NCI-H146 (cell line): ENCODE measurements at places on chromosomes 3 and 15.

- DNase-seq, result no peak
Observed at GRCh38 chr3:69282181-69282580, 103.7 kb downstream of the FRMD4B start.

- no peak for DNase-seq
Observed at GRCh38 chr3:66376568-66376967, 124.3 kb downstream of the LRIG1 start.

GRCh38 chr15:90126022-90126421 is 23.8 kb upstream of the IDH2 start:
- no peak for DNase-seq

GRCh38 chr3:136955813-136956212 is 2.0 kb upstream of the IL20RB start:
- no peak for DNase-seq

- no peak for DNase-seq
Observed at GRCh38 chr15:31067890-31068603, 33.5 kb downstream of the TRPM1 start.

DNA sequence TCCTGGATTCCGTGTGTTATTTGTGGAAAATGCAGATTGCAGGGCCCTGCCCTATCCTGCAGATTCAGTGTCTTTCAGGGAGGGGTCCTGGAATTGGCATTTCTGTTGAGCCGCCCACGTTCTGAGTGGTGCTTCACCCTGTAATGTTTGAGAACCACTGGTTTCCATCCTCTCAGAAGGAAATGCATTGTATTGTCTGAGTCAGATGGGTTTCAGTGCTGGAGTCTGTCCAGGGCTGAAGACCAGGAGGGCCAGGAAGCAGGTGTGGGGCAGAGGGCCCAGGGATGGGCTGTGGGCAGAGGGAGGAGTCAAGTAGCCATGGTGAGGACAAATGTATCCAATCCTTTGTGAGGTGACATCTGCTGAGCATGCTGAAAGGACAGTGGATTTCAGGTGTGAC is 123.8 kb downstream of the SV2B start:
- DNase-seq, result peak; percentile 90

DNA sequence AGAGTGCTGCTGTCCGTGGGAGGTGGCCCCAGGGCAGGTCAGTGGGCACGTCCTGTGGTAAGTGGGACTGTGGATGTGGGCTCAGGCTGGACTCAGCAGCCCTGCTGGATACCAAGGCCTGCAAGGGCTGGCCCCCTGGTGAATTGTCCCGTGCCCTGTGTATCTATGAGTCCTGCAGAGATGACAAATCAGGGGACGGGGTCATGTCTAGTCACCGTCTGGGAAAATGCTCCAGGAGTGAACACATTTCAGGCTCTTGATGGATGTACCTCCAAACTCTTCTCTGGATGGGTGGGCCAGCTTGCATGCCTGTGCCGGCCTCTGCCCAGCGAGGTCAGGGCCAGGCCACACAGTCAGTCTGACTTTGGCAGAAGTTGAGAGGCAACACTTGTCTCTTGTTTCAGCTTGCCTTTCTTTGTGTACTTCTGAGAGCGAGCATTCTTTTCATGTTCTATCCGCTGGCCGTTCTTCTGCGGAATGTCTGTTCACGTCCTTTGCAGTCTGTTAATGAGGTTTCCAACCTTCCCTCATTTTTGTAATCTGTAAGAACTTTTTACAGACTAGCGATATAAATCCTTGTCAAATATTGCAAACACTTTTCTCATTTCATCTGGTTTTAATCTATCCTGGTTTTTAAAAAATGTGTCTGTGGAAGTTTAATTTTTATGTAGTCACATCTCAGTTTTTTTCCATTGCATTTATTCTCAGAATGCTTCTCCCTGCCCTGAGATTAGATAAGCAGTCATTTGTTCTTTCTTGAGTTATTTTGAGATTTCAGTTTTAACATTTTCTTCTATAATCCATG is 11.4 kb upstream of the STAB1 start:
- DNase-seq, result no peak

- no peak for DNase-seq
Observed at GRCh38 chr3:46228260-46229242, 13.7 kb upstream of the CCR3 start.

- no peak for DNase-seq
Observed at GRCh38 chr3:43692971-43693370, 2.2 kb downstream of the ABHD5 start.

- no peak for DNase-seq
Observed at GRCh38 chr3:116280130-116280740, 165.1 kb downstream of the LSAMP start.

DNA sequence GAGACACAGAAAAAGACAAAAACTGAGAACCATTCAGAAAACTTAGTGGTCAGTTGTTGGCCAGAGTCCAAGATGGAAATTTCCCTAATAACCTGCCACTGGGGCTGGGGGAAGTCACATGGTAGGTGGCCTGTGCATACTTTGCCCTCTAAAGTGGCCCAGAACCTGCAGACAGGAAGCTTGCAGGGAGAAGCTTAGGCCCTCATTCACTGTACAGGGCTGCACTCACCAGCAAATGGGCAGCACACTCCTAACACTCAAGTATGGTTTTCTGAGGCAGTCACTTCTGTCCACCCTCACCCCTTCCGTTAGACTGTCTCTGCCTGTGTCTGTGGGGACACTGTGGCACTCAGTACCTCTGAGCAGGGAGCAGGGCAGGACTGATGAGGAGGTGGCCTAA is 14.5 kb upstream of the RNU6-1 start:
- DNase-seq, result no peak

DNA sequence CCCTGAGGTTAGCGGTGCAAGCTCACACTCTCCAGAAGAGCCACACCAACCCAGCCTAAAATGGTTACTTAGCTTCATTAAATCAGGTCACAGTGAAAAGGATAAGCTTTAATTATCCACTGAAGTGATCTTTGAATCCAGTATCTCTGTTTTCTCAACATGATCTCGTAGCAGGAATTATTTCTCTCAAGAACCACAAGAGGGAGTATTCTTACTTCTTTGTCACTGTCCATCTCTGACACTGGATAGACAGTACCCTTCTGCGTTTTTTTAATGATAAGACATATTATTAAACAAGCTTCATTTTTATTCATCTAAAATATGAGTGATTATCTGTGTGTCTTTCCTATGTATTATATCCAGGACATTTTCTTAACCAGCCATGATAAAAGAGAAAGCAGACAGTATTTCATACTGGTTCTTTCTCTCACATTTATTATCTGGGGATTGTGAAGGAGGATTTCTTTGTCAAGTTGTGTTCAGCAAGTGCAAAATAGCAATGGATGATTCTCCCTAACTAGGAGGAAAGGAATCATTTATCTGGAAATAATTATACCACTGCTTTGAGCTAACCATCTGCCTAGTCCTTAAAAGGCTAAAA is 105.4 kb upstream of the CCDC54 start:
- peak; percentile 31 for DNase-seq

DNA sequence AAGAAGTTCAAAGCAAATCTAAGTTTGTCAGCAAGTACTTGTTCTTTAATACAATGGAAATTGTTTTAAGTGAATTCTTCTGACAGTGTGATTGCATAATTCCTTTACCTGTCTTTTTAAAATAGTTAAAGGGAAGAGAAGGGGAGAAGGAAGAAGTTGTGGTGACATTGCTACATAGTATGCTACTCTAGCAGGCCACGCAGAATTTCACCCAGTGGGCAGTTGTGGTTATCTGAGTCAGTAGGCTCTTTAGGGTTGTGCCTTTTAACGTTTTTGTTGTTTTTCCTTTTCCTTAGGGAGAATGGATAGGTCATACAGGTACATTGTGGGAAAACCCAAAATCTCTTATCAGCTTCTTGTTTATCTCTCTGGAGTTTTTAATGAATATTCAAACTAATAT is 40.4 kb downstream of the KIF15 start:
- DNase-seq, result no peak

DNA sequence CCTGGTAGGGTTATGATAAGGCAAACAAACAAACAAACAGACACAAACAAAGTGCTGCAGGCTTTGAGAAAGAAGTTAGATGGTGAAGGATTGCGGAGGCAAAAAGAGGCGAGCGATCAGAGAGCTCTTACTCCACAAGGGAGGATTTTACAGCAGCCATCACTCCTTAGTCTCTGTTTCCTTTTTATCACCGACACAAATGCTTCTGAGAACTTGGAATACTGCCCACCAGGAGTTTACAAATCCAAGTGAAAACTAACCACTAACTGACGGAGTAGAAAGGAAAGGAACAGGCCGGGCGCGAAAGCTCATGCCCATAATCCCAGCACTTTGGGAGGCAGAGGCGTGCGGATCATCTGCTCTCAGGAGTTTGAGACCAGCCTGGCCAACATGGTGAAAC is 35.6 kb upstream of the GPR160 start:
- DNase-seq, result no peak

- no peak for DNase-seq
Observed at GRCh38 chr3:109316162-109316730, at the start of gene DPPA2. Gene DPPA2, minus strand, starts transcription at chr3:109316517. Its CDS starts 1,975 bp downstream, at chr3:109314542.

DNA sequence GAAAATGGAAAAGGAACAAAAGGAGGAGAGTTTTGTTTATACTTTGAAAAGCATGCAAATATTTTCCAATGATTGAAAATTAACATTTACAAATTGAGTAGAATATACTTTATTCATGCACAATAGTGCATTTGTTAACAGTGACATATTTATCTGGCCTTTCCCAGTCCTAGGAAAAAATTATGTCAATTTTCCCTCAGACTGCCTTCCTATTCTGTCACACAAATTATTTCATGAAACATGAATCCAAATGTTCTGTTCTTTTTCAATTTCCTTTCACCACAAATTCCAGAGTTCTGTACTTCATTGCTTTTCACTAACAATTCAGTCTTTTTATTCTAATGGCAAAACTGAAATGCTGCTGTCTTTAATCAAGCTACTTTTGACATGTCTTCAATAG is 945.1 kb downstream of the ROBO1 start:
- DNase-seq, result no peak

GRCh38 chr3:28890373-28890772 is 390.5 kb upstream of the RBMS3 start:
- DNase-seq, result no peak

GRCh38 chr15:70535955-70536338 is 227.4 kb downstream of the UACA start:
- no peak for DNase-seq

DNA sequence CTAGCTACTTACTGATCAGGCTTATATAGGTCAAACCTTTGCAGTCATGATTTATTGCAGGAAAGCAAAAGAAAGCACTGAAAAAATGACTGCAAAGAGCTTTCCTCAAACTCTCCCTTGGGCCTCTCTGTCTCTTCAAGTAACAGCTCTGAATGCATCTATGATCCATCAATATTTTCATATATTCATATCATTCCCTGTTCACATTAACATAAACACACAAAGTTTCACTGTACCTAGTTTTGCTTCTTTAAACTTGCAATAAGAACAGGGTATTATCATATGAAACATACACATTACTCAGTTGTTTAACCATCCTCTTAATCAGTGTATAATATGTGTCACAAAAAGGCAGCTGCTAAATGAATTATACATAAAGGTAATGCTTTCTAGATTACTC is 107.9 kb upstream of the ARL6 start:
- no peak for DNase-seq

DNA sequence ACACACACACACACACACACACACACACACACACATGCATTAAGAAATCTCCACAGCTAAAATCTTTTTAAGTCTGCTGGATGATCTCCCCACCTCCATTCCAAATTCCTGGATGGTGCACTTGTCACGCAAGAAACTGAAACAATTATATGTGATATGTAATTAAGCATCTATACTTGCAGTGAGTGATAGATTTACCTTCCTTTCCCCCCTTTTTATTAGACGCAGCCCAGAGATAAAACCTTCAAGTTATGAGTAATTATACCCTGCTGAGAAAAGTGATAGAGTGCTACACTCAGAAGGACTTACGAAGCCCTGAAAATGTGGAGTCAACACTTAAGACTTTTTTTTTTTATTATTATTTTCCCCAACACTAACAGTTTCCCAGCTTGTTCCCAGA is 255.2 kb downstream of the LSAMP start:
- DNase-seq, result no peak

DNA sequence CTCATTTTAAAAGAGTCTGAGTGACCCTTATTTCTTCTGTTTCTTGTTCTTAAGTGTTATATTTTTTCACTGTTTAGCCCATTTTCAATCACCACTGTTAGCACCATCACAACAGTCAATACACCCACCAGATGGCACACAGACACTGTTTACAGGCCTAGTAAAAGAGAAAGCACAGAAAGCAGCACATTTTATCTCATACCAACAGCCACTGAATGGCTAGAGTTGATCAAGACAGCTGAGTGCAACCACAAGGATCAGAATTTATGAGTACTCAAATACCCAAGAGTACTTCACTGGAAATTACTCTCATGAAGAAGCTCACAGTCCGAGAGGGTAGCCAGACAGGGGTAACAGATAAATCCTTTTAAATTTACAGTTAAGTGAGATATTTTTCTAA is 127.0 kb downstream of the TFDP2 start:
- DNase-seq, result peak; percentile 18

DNA sequence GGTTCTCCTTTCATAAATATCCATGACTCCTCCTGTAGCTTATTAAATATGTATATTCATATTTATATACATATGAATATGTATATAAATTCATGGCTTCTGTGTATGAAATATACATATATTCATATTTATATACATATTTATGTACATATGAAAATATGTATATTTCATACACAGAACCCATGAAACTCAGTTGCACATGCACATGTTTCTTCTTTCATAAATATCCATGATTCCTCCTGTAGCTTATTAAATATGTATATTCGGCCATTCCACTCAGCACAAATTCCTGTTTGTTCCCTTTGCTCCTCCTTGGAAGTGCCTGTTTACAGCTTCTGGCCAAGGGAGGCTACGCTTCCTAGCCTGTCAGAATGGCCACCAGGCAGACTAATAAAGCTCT is 221.6 kb downstream of the IL5RA start:
- no peak for DNase-seq
